ENCODE measurements at places on chromosomes 7 and 10.

DNA sequence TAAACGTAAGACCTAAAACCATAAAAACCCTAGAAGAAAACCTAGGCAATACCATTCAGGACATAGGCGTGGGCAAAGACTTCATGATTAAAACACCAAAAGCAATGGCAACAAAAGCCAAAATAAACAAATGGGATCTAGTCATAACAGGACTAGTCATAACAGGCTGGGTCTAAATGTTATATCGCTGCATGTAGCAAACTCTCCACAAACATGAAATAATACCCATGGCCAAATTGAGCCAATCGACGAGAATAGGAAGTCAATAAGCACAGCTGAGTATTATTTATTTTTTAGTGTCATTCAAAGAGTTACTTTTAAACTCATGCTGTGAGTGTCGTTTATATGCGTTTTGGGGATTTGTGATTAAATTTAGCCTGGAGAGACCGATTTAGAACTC, 225.1 kb downstream of the TFEC start:
- DNase-seq: no peak

- DNase-seq: no peak
Measured at GRCh38 chr10:113104047-113104446, 154.0 kb downstream of the TCF7L2 start.

GRCh38 chr10:132471125-132471451, 66.5 kb upstream of the INPP5A start:
- DNase-seq: no peak

DNA sequence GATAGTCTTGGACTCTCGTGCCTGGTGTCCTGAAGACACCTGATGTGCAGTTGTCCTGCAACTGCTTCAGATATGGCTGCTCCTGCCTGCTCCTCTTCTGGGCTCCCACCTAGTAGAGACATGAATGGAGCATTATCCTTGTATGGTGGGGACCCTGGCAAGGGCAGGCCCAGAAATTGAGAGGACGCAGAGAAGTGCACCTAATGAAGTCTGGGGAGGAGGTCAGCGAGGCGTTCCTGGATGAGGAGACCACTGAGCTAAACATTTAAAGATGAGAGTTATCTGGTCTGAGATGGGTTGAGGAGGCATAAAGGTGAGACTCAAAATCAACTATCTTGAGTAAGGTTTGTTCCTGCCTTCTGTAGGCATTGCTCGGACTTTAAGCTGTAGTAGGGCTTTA, 66.3 kb downstream of the WDFY4 start:
- DNase-seq: no peak

GRCh38 chr10:43689955-43690771, 41.5 kb upstream of the ZNF32 start:
- peak; percentile 72 for DNase-seq

DNA sequence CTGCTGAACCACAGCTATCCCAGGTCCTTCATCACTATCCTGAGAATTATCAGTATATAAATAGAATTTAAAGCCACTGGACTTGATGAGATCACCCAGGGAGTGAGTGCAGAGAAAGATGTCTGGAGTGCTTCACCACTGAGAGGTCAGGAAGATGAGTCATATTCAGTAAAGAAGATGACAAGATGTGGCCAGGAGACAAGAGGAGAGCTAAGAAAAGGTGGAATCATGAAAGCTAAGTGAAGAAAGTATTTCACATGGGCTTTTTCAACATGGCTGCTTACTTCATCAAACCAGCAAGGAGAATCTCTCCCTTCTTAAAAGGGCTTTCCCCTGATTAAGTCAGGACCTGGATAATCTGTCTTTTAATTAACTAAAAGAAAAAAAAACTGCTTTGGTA, 9.1 kb upstream of the PRKAR2B start:
- no peak for DNase-seq

- DNase-seq: no peak
Measured at GRCh38 chr10:16891375-16892313, 74.4 kb upstream of the RSU1 start.

DNA sequence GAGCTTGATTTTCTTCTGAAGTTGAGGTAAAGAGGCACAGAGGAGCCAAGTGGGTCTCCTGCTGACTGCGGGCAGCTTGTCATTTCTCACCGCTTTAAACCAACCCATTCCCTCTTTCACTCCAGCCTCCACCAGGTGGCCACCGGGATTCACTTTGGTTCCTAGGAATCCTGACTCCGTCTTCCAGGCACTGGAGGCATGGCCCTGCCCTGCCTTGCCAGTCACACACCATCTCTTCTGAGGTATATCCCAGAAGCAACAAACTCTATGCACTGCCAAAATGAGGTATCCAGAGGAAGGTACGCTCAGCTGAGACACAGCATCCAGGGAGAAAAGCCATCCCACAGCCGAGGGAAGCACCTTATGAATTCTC, 280.8 kb downstream of the TNS3 start:
- no peak for DNase-seq

- no peak for DNase-seq
Measured at GRCh38 chr7:29156907-29157452, 10.6 kb upstream of the CPVL start.
